ENCODE measurements at places on chromosomes 11 and 22.

- no peak for DNase-seq
These were observed 4.3 kb upstream of the MB start for GRCh38 chr22:35621451-35621850.

GRCh38 chr22:19974268-19974861 lies 32.7 kb upstream of the TXNRD2 start:
- DNase-seq, result no peak

DNA sequence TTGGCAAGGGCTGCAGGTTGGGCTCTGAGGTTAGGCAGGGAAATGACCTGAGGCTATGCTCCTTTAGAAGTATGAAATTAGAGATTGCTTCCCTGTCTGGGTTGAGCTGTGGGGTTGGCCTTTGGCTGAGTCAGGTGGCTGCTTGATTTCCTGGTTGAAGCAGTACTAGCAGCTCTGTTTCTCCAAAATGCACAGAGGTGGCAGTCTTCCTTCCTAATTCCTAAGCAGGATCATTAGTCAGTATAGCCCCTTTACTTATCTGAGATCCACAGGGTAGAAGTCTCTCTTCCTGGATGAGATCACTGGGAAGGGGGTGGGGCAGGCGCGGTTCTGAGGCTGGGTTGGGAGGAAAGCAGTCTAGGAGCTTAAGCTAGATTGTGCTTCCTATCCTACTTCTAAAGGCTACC lies 1917.5 kb downstream of the LRRC4C start:
- DNase-seq, result no peak

- DNase-seq, result no peak
These were observed 148.3 kb upstream of the POU2AF2 start for GRCh38 chr11:111097191-111097590.

- no peak for DNase-seq
These were observed 31.5 kb downstream of the STIM1 start for GRCh38 chr11:3886985-3887384.

DNA sequence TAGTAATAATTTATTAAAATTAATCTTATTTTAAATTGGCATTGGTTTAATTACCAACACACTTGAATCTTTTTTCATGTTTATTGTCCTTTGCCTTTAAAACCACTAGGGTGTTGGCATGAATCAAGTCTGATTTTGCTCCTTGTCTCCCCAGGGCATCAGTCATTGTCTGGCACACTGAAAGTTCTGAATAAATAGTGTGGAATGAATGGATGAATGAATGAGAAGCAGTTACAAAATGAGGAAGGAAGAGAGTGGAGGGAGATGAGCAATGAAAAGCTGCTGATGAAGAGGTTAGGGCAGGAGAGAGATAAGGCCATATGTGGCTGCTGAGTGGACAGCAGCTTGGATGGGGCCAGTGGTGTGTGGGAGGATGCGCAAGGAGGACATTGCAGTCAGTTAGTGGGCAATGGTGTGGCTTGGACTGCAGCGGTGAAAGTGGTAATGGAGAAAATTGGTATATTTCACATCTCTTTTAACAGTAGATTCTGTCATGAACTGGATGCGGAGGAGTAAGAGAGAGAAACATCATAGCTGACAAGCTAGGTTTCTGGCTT lies 132.0 kb downstream of the SPON1 start:
- no peak for DNase-seq

- no peak for DNase-seq
These were observed 129.0 kb upstream of the LDLRAD3 start for GRCh38 chr11:35814720-35815305.

DNA sequence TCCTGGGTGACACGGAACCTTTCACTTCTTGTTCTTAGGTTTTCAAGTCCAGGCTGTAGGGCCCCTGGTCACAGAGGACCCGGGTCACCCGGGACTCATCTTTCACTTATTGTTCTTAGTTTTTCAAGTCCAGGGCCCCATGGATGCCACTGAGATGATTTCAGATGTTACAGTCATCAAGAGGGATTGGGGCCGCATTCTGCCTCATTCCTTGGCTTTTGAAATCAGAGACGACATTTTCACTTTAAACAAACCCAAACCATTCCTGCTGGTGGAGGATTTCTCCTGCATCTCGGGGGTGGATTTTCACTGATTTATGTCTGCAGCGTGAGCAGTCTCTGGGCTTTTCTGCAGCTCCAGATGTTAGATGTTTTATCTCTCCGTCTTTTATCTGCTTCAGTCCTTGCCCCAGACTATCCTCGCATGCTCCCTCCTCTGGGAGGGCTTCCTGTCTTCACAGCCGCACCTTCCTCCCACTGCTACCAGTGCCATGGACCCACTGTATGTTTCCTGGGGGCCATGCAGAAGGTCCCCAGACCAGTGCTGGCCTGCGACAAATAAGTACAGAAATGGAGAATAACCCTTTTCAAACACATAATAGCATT lies 27.4 kb downstream of the FBLN1 start:
- no peak for DNase-seq

DNA sequence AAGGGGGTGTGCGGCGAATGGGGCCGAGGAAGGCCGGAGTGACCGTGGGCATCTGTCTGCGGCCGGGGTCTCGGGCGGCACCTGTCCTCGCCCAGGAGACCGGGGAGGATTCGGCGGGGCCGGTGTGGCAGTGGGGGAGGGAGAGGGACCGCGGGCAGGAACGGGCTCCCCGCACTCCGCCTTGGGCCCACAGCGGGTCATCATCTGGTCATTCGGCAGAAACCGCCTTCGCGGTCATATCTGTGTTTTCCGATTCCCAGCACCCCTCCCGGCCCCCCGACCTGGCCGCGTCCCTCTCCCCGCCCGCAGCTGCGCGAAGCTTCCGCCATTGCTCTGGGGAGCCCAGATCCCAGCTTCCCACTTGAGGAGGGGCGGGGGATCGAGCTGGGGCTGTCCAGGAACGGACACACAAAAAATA lies 824 bp upstream of the CBX6 start:
- DNase-seq, result no peak

GRCh38 chr22:49929211-49929979 lies 11.0 kb downstream of the CRELD2 start:
- DNase-seq, result no peak

- DNase-seq, result no peak
These were observed 64.7 kb upstream of the CCND1 start for GRCh38 chr11:69576069-69576782.

GRCh38 chr22:22746963-22747933 lies 102.8 kb downstream of the GGTLC2 start:
- DNase-seq, result no peak

GRCh38 chr11:6022956-6023355 lies 7.6 kb downstream of the OR56A1 start:
- no peak for DNase-seq

- no peak for DNase-seq
These were observed 31.4 kb upstream of the AQP11 start for GRCh38 chr11:77558380-77558779.

GRCh38 chr11:61569018-61569417 lies 11.9 kb downstream of the SYT7 start:
- DNase-seq, result no peak

GRCh38 chr22:47063606-47064005 lies 301.2 kb downstream of the TBC1D22A start:
- no peak for DNase-seq

DNA sequence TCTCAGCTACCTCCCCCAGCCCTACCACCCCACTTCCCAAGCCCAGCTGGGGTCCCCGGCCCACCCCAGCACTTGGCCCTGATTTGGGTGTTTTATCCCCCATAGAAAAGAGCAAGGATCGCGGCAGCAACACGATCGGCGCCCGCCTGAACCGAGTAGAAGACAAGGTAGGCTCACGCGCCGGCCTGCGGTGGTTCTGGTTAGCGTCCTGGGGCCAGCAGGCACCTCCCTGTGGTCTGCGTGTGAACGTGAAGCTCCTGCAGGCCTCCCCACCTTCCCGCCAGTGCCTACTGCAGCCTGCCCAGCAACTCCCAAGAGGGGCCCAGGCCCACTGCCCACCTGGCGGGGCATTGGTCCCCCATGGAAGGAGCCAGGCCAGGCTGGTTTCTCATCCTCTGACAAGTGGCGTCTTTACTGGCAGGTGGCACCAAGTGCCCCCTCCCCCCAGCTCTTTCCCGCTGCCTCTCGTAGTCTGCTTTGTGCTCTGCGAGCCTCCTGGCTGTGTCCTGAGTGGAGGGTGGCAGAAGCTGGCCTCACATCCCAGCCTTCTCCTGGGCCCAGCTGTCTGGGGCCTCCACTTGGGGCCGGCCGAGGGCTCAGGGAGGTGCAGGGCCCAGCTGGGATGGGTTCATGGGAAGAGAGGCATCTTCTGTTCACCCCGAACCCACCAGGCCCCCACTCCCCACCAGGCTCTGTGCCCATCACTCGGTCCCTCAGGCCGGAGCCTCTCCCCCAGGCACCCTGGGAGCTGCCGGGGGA lies 78.3 kb upstream of the KCNQ1OT1 start:
- DNase-seq, result no peak

GRCh38 chr11:26070714-26071380 lies 261.1 kb upstream of the ANO3 start:
- no peak for DNase-seq

DNA sequence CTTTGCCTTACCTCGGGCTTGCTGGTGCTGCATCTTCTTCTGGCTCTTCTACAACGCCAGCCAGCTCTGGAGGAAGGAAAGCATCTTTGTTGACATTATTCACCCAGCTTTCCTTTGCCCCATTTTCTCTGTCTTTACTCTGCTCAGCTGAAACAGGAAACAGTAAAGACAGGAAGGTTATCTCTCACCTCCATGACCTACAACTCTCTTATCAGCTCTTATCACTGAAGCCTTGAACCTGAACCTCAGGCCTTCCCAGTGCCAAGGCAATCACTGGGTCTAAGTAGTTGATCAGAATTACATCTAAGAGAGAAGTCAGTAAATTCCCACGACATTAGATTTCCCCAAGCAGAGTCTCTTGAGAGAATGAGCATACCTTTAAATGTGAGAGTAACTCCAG lies 59.6 kb upstream of the CCDC89 start:
- no peak for DNase-seq

DNA sequence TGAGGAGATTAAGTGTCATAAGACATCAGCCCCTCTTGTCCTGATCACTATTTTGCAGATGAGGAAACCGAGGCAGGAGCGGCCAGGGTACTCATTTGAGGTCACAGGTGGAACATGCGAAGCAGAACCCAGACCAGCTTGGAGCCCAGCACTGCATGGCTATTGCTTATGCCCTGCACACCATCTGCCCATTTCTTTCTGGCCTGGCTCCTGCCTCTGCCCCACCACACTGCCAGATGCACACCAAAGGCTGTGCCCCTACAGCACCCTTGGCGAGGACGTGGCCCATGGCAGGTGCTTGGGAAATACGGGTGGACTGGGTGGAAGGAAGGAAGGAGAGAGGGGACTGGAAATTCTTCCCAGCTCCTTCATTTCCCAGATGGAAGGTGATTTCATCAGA lies 222.9 kb downstream of the CTTN start:
- no peak for DNase-seq

- DNase-seq, result no peak
These were observed 374.7 kb upstream of the LARGE1 start for GRCh38 chr22:34294986-34295385.

GRCh38 chr22:30195245-30196140 lies 51.1 kb downstream of the LIF start:
- DNase-seq, result no peak

- no peak for DNase-seq
These were observed 4.5 kb downstream of the ZNRF3 start for GRCh38 chr22:28887725-28888459.

GRCh38 chr11:118924591-118925585 lies 838 bp downstream of the BCL9L start:
- no peak for DNase-seq

DNA sequence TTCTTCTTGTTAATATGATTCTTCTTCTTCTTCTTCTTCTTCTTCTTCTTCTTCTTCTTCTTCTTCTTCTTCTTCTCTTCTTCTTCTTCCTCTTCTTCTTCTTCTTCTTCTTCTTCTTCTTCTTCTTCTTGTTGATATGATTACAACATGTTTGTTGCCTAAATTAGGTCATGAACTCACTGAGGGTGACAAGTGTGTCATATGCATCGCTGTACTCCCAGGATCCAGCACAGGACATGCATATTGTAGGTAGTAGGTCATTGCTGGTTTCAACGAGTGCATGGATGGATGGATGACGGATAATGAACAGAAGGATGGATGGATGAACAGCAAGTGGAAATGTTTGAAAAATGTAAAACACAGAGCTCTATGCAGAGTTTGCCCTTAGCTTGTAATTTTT lies 14.9 kb upstream of the PVALB start:
- DNase-seq, result no peak

DNA sequence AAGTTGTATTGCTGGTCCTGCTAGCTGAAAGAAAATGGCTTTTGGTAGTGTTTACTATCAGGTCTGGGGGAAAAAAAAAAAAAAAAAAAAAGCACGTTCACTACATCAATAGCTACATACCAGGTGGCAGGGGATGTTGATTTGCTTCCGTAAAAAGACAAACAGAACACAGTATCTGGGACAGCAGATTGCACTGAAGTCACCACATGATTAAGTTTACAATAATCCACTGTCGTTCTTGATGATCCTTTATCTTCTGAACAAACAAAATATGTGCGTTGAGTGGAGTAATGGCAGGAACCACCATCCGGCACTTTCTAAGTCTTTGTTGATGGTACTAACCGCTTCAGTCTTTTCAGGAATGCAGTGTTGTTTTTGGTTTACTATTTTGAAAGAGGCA lies 48.7 kb downstream of the DDX6 start:
- no peak for DNase-seq

DNA sequence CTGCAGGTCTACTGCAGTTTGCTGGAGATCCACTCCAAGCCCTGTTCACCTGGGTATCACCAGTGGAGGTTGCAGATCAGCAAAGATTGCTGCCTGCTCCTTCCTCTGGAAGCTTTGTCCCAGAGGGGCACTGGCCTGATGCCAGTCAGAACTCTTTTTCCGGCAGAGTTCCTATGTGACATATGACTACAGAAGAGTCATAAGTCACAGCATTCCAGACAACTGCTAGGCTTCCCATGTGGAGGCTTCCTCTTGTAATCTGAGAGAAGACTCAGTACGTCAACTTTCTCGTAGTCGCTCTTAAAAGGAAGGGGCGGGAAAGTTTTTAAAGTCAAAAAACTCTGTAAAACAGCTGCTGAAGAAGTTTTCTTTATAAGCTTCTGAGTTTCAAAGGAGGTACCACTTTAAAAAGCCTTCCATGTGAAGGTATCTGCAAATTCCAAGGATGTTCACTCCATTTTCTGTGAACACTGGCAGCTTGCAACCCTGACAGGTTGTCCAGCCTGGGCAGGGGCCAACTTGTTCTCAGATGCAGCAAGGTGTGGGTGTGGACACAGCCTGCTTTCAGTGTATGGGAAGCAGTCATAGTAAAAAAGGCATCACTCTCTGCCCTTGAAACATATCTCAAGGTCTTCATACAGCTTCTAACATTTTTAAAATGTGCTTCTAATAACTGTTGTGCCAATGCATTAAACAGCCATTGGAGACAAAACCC lies 97.8 kb downstream of the ME3 start:
- DNase-seq, result no peak

- DNase-seq, result no peak
These were observed 207.8 kb upstream of the CCDC90B start for GRCh38 chr11:83493917-83494316.

GRCh38 chr11:125251956-125252355 lies 87.4 kb downstream of the PKNOX2 start:
- no peak for DNase-seq
